ENCODE measurements at places on chromosomes 3 and 15.

DNA sequence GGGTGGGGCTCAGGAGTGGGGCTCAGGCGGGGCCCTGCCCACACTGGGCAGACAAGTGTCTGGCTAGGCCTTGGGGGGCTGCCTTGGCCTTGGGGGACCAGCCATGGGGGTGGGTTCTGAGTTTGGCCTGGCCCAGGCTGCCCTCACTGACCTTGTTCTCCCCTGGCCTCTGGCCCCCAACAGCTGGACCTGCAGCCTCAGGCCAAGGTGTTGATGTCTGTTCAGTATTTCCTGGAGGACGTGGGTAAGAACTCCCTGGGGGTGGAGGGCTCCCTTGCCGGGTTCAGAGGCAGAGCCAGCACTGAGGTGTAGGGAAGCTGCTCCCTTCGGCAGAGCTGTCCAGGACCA is 20.0 kb downstream of the PRKCD start:
- DNase-seq, result no peak

- no peak for DNase-seq
Measured at GRCh38 chr3:135784557-135784956, 181.0 kb upstream of the PPP2R3A start.

GRCh38 chr3:123036352-123037014 is 8.9 kb upstream of the SEMA5B start:
- peak; percentile 84 for DNase-seq

GRCh38 chr3:33074217-33075067 is 22.5 kb downstream of the GLB1 start:
- peak; percentile 60 for DNase-seq

- DNase-seq, result no peak
Measured at GRCh38 chr3:129032716-129033115, 27.9 kb upstream of the GP9 start.

Data from bronchial epithelial cell (primary cell).